Breast epithelium (tissue), 4 donors: ENCODE measurements at places on chromosomes 5 and 9.

DNA sequence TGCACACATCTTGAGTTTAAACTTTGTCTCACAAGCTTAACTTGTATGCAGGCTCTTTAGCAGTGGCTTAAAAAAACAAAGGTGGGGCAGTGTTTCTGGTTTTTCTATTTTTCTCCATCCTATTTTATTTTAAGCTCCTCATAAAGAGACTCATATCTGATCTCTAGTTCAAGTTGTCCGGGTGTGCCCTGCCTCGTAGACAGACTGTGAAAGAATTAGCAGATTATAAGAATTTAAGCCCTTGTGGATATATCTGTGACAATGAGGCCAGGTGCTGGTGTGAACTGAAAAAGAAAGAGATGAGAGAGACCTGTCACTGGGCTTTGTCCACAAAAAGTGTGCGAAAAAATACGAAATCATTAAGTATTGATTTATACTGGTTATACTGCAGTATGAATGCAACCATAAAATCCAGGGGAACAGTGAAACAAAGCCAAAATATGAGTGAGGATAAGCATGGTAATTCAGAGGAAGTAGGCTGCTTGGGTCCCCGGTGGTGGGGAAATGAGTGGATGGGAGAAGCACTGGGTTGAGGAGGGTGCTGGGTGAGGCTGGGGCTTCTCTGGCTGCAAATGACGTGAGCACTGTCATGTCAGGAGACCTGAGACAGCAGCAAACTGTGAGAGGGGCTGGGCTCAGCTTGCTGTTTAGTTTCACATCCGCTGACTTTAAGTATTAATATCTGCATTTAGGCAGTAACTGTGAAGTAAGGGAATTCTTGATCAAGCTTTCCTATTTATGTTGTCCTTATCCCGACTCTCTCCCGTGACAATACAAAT lies 179.7 kb upstream of the ANKRD55 start:
- no peaks in the 10 kb centered on the region for H3K36me3 ChIP-seq
- no peak for DNase-seq
- no peak overlapping the region for H3K27ac ChIP-seq
- H3K4me3 ChIP-seq: no peak overlapping the region
- H3K27me3 ChIP-seq: no peaks in the 10 kb centered on the region

DNA sequence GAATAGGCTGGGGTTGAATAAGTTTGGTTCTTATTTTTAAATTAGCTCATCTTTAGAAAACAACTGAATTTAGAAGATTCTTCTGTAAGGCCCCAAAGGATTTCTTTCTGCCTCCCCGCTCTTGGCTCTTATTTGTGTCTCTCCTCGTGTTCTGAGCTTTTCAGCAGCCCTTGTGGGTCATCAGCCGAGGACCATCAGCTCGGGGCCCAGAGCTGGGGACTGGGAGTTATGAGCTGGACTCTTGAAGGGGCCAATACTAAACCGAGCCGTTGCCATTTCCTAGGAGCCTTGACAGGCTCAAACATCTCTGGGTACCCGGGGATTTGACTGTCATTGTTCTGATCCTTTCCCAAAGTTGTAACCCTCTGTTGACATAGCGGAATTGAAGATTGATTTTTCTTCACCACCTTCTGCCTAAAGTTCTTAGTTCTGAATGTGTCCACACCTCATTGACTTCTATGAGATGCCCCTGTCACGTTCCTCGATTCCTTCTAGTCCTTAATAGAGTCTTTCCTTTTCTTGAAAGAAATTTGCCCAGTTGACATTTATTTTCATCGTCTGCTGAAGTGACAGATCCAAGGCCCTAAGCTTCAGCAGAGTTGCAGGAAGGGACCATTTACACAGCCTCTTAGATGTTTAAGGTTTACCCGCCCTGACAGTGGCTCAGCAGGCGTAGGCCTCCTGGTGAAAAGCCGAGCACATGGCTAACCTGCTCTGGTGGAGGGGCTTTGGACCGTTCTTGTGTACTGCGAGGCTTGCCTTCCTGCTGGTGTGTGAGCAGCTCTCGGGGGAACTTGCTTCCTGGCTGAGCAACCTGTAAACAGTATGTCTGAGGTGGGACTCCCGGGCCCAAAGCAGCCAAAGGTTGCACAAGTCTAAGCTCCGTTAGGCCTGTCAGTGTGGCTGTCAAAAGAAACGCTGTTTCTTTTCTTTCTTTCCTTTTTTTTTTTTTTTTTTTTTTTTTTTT lies 24.0 kb downstream of the ABL1 start:
- peak overlapping the region; percentile 61 for H3K27ac ChIP-seq
- H3K36me3 ChIP-seq: peaks cover 9% of the 10 kb centered on the region
- no peak overlapping the region for H3K4me3 ChIP-seq
- H3K4me1 ChIP-seq: peaks cover 5% of the 10 kb centered on the region
- H3K27me3 ChIP-seq: no peaks in the 10 kb centered on the region
- DNase-seq: no peak

GRCh38 chr5:71969460-71969859 lies 137.8 kb upstream of the MAP1B start:
- H3K4me3 ChIP-seq: no peak overlapping the region
- H3K36me3 ChIP-seq: no peaks in the 10 kb centered on the region
- H3K27ac ChIP-seq: no peak overlapping the region
- H3K27me3 ChIP-seq: no peaks in the 10 kb centered on the region
- H3K4me1 ChIP-seq: no peaks in the 10 kb centered on the region

- H3K4me1 ChIP-seq: no peaks in the 10 kb centered on the region
- no peaks in the 10 kb centered on the region for H3K36me3 ChIP-seq
- H3K27me3 ChIP-seq: no peaks in the 10 kb centered on the region
- no peak overlapping the region for H3K27ac ChIP-seq
- DNase-seq: no peak
Observed at GRCh38 chr5:133701871-133702270, 89.5 kb upstream of the FSTL4 start.

- H3K36me3 ChIP-seq: no peaks in the 10 kb centered on the region
- no peaks in the 10 kb centered on the region for H3K27me3 ChIP-seq
- no peak overlapping the region for H3K27ac ChIP-seq
- no peaks in the 10 kb centered on the region for H3K4me1 ChIP-seq
- H3K4me3 ChIP-seq: no peak overlapping the region
Observed at GRCh38 chr9:109600142-109600541, 102.0 kb upstream of the PTPN3 start.

GRCh38 chr9:125457357-125457756 lies 195.7 kb downstream of the GAPVD1 start:
- no peak overlapping the region for H3K4me3 ChIP-seq
- DNase-seq: no peak
- no peaks in the 10 kb centered on the region for H3K36me3 ChIP-seq
- no peaks in the 10 kb centered on the region for H3K27me3 ChIP-seq

DNA sequence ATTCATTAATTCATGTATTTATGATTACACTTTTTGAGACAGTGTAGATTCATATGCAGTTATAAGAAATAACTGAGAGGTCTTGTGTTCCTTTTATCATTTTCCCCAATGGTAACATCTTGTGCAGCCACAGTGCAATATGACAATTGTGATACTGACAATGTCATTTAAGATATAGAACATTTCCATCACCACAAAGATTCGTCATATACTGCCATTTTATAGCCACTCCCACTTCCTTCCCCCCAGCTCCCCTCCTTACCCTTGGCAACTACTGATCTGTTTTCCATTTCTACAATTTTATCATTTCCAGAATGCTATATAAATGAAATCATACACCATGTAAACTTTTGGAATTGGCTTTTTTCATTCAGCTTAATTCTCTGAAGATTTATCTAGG lies 53.8 kb downstream of the NR2F1 start:
- DNase-seq: no peak
- H3K36me3 ChIP-seq: no peaks in the 10 kb centered on the region
- no peak overlapping the region for H3K27ac ChIP-seq
- no peak overlapping the region for H3K4me3 ChIP-seq
- no peaks in the 10 kb centered on the region for H3K27me3 ChIP-seq

DNA sequence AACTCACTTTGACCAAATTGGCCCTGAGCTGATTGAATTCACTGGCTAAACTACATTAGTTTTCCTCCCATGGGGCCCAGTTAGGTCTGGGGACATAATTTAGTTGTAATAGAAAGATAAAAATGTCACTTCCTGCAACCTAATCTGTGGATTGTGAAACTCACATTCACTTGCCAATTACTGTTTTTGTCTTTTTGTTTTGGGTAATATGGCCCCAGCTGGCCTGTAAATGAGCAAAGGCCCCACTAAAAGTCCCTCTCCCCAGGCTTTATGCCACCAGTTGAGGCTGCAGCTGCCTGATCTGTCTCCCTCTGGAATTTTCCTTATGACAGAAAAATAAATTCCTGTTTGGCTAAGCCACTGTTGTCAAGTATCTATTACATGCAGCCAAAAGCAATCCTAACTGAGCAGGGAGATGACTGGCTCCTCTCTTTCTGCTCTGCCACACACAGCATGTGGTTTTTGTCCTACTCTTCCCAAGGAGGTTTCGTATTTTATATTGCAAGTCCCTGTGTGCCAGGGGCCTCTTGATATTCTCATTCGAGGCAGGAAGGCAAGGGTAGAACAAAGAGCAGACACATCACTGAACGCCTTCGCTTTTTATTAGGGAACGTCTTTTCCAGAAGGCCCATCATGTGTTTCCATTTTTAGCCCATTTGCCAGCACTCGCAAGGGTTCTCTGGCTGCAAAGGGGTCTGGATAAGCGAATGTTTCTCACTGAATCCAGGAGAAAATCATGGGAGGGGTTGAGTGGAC lies 24.1 kb upstream of the SLC25A48 start:
- H3K36me3 ChIP-seq: no peaks in the 10 kb centered on the region
- H3K4me1 ChIP-seq: no peaks in the 10 kb centered on the region
- H3K27me3 ChIP-seq: no peaks in the 10 kb centered on the region
- no peak overlapping the region for H3K27ac ChIP-seq

GRCh38 chr9:20144197-20144596 lies 355.4 kb upstream of the SLC24A2 start:
- no peaks in the 10 kb centered on the region for H3K27me3 ChIP-seq
- H3K4me1 ChIP-seq: no peaks in the 10 kb centered on the region
- H3K27ac ChIP-seq: no peak overlapping the region
- H3K36me3 ChIP-seq: no peaks in the 10 kb centered on the region
- DNase-seq: no peak

GRCh38 chr9:95202076-95202681 lies 115.3 kb downstream of the FANCC start:
- no peak overlapping the region for H3K27ac ChIP-seq
- no peaks in the 10 kb centered on the region for H3K36me3 ChIP-seq
- no peak for DNase-seq

DNA sequence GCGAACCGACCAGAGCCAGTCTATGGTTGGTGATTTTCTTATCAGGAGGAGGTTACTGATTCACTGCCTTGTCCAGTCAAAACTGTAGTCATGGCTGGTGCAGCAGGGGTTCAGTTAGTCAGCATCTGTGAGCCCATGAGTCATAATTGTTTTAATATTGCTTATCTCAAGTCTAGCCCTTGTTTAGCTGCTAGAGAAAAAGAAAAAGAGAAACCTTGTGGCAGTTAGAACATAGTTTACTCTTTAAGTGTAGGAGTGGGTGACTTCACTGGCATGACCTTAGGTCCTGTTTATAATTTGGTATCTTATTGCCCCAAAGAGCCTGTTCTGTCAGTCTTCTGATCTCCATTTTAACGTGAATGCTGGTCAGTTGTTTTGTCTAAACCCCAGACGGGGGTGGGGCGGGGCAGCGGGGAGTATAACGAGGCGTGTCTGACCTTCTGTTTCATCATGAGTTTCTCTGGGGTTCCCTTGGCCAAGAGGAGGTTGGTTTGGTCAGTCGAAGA lies 76.9 kb upstream of the NFIL3 start:
- H3K36me3 ChIP-seq: no peaks in the 10 kb centered on the region
- no peak overlapping the region for H3K4me3 ChIP-seq
- no peaks in the 10 kb centered on the region for H3K27me3 ChIP-seq
- no peak overlapping the region for H3K27ac ChIP-seq
- DNase-seq: no peak
- H3K4me1 ChIP-seq: no peaks in the 10 kb centered on the region

DNA sequence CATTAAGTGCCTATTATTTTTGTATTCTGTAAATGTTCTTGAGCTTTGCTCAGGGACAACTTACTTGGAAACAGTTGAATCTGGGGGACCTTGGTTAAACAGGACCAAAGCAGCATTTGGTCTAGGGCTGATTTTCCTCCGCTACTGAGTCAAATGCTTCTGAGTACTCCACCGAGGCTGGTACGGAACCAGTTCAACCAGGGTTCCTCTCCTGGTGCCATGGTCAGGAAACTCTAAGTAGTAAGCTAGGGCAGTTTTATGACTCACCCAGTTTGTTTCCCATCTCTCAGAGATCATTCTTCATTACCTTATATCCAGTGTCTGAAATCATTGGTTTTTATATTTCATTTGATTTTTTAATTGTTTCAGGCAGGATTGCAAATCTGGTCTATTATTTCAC lies 111.9 kb upstream of the TNFAIP8 start:
- peak overlapping the region; percentile 29 for H3K27ac ChIP-seq
- H3K36me3 ChIP-seq: peaks cover 9% of the 10 kb centered on the region
- no peaks in the 10 kb centered on the region for H3K4me1 ChIP-seq
- H3K4me3 ChIP-seq: no peak overlapping the region
- no peak for DNase-seq
- H3K27me3 ChIP-seq: no peaks in the 10 kb centered on the region

GRCh38 chr9:110996436-110997220 lies 41.6 kb downstream of the LPAR1 start:
- no peaks in the 10 kb centered on the region for H3K36me3 ChIP-seq
- no peak overlapping the region for H3K4me3 ChIP-seq
- H3K4me1 ChIP-seq: no peaks in the 10 kb centered on the region
- no peak for DNase-seq
- H3K27me3 ChIP-seq: no peaks in the 10 kb centered on the region

DNA sequence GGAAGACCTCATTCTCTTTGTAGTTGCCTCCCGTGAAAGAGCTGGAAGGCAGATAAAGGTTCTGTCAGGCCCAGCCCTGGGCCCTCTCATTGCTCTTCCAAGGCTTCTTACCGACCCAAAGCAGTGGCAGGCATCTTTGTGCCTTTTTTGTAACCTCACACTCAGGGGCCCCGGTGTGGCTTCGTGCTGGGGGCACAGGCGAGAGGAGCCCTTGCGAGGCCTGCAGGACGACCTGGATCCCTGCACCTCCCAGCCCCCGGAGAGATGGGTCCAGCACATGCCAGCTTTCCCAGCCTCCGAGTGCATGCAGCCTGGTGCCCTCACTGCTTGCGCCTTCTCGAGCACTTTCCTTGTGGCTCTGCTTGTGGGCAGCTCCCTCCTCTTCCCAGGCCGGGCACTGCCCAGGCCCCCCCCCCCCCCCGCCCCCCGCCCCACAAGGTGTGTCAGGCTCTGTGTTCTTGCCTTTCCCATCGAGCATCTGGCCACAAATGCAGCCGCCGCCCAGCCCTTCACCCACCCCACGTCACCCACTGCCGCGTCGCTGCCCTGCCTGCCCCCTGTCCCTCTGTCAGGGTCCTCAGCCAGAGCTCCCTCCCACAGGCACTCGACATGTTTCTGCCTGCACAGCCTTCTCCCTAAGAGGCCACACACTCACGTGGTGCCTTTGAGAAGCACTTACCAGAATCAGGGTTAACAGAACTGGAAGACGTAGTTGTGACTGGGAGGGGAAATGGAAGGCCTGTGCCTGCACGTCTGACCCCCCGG lies 63.7 kb upstream of the CACNA1B start:
- H3K36me3 ChIP-seq: peaks cover 12% of the 10 kb centered on the region
- H3K27me3 ChIP-seq: no peaks in the 10 kb centered on the region
- H3K4me3 ChIP-seq: no peak overlapping the region
- H3K4me1 ChIP-seq: no peaks in the 10 kb centered on the region

GRCh38 chr9:127095411-127095810 lies 27.0 kb downstream of the ANGPTL2 start:
- H3K36me3 ChIP-seq: no peaks in the 10 kb centered on the region
- no peak for DNase-seq
- no peaks in the 10 kb centered on the region for H3K27me3 ChIP-seq
- H3K4me3 ChIP-seq: no peak overlapping the region
- H3K27ac ChIP-seq: no peak overlapping the region
- no peaks in the 10 kb centered on the region for H3K4me1 ChIP-seq
